ENCODE measurements at places on chromosomes 2 and 18.

GRCh38 chr2:85413592-85414420, 3.6 kb upstream of the CAPG start:
- DNase-seq, result peak; percentile 17

GRCh38 chr2:55165626-55166025, 66.5 kb downstream of the CLHC1 start:
- DNase-seq, result peak; percentile 73

DNA sequence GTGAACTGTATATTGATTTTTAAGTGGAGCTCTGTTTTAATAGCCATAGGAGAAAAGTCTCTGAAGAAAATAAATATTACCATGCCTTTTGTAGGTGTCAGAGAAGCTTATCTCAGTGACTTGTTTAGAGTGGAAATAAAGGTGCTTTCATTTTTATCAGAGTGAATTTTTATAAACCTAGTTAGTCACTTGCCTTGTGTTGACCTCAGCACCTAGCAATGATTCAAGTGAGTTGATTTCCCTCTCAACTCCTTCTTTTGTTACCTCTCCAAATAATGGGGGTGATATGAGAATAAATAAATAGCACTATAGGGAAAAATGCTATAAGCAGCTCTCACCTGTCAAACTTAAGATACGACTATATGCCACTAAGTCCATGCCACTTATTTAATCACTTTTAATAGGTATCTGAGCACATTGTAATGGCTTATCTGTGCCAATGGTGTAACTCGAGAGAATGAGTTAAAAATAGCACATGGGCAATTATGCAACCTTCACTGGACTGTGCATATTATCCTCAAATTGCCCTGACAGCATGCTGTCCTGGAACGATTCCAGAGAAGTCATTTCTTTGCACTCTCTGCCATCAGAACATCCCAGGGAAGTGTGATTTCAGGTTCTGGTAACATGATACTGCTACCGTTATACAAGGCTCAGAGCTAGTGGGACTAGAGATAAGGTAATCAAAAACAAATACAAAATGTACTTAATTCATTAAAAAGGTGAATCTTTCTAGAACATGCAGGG, 290.8 kb downstream of the CCDC85A start:
- DNase-seq, result peak; percentile 68

DNA sequence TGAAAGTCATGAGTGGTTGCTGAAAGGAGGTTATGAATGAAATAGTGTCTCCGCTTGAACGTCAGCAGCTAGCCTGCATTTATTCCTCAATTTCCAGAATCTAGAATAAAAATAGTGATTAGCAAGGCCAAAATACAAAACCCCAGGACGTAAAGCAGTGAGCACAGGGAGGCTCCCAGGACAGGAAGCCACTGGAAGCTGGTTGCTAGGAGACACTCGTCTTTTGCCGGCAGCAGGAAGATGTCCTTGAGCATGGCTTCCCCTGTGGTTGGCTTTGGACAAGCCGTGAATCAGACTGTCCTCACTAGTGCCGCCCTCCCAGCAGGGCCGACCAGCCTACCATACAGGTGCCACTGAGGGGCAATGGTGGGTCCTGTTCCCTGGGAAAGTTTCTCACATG, 374.4 kb downstream of the MTX2 start:
- DNase-seq, result no peak

DNA sequence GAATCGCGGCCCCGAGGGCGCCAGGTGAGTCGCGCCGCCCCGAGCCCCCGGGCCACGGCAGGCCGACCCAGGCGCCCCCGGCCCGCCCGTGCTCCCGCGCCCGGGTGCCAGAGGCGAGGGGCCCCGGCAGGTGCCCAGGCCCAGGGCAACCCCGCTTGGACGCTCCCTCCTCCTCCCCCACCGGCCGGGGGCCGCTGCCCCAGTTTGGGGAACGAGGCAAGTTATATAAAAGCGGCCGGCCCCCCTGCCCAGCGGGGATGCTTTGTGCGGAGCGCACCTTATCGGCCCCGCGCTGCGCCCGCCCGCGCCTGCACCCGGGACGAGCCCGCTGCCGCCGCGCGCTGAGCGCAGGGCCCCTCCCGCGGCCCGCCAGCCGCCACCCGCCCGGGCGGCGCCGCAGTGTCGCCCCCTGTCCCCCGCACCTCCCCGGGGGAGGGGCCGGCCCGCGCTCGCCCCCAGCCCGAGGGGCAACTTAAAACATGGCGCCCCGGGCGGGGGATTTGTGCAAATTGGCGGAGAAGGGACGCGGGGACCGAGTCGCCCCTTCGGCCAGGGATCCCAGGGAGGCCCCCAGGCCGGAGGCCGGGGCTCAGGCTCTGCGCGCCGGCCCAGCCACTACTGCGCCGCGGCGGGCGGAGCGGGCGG, 639 bp downstream of the EPB41L3 start:
- DNase-seq, result no peak
